ENCODE measurements at places on chromosomes 13 and 19. TPM values are rescaled to one million over a fixed set of nuclear protein-coding genes. Genes with fewer than 3 reads are reported as not detected.

The MEIS3 gene
- polyA plus RNA-seq: 4.8 TPM

GRCh38 chr19:2503521-2504109 is 27.7 kb downstream of the GADD45B start:
- no peak for DNase-seq

The LYPD3 gene
- polyA plus RNA-seq: not detected

DNA sequence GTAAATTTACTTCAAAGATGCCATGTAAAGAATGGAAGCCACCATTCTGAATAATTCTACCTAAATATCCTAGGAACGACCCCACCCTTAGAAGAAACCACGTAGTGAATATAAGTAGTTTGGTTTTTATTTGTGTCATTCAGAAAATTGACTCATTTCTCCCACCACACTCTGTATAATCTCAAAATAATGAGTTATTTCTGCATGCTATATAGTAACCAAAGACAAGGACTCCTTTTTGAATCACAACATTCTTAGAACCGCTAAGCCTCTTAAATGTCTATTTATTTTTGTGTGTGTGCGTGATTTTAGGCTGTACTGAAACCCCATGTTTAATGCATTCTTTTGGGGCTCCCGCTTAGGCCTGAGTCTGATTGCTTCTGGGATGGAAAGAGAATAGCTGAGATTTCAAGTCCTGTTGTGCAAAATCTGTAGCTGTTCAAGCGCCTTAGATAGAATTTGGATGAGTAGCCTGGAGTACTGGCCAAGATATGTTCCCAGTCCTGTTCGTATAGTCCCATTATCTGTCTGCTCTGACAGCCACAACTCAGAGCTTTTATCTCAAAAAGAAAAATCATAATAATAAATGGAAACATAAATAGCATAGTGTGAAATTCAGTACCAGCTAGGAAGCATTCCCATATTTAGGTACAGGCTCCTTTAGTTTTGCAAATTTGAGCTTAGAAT is 532.4 kb upstream of the NBEA start:
- DNase-seq: no peak

GRCh38 chr19:326871-327270 is 17.7 kb downstream of the MIER2 start:
- DNase-seq: no peak

The HOMER3 gene
- polyA plus RNA-seq: 13.0 TPM

- DNase-seq: peak; percentile 51
These were observed 4.0 kb downstream of the RTN2 start for GRCh38 chr19:45492627-45493470.

The MIDN gene
- 28.1 TPM for polyA plus RNA-seq

The GPR4 gene
- polyA plus RNA-seq: 0.47 TPM

DNA sequence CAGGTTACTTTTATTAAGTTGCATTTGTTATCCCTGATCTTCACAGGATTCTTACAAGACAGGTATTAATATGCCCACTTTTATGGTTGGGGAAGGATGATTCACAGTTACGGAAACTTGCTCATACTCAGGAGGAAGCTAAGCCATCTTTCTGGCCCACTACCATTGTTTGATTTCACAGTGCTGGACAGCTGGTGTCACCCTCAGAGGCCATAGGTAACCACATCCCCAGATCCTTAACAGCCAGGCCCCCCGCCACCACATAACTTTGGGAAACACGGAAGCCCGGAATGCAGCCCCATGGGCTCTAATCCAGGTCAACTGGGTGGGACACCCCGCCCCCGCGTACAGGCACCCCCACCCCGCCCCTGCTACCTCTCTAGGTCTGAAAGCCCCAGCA is 119.7 kb downstream of the IRS2 start:
- no peak for DNase-seq

The MBD3L3 gene
- not detected for polyA plus RNA-seq

GRCh38 chr19:56103027-56103614 is 18.0 kb downstream of the ZNF787 start:
- DNase-seq: no peak

DNA sequence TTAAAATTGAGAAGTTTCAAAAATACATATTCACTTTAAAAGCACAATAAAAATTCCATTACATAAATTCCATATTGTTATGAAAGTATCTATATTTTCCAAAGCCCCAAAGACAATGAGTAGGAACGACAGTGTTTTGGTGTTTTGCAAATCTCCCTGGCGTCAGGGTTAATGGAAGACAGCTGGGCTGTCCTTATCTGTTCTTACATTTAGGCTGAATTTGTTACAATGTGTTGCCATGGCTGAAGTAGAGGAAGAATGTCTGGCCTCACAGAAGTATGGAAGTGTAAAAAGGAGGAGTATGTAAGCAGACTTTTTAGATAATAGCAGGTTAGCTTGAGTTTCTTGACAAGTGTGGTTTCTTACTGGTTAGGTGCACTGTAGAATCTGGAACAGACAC is 124.4 kb upstream of the SPATA13 start:
- no peak for DNase-seq

DNA sequence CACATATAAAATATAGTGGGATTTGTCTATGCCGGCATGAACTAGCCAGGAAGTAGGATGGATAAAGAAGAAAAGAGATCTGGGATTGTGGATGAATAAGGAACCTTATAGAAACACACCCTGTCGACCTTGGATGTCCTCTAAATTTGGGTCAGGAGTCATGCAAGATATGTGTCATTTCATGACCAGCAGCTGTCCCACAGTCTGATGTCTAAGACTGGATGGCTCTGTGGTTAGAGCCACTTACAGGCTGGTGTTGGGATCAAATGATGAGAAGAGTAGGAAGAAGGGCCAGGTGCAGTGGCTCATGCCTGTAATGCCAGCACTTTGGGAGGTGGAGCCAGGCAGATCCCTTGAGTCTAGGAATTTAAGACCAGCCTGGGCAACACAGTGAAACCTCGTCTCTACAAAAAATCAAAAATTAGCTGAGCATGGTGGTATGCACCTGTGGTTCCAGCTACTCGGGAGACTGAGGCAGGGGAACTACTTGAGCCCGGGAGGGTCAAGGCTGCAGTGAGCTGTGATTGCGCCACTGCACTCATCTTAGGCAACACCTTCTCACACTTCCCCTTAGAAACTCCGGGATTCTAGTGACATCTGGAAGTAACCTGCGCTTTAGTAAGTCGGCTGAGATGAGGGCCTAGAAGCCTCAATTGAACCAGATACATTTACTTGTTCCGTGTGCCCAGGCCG is 30.8 kb downstream of the TMED1 start:
- DNase-seq: no peak

DNA sequence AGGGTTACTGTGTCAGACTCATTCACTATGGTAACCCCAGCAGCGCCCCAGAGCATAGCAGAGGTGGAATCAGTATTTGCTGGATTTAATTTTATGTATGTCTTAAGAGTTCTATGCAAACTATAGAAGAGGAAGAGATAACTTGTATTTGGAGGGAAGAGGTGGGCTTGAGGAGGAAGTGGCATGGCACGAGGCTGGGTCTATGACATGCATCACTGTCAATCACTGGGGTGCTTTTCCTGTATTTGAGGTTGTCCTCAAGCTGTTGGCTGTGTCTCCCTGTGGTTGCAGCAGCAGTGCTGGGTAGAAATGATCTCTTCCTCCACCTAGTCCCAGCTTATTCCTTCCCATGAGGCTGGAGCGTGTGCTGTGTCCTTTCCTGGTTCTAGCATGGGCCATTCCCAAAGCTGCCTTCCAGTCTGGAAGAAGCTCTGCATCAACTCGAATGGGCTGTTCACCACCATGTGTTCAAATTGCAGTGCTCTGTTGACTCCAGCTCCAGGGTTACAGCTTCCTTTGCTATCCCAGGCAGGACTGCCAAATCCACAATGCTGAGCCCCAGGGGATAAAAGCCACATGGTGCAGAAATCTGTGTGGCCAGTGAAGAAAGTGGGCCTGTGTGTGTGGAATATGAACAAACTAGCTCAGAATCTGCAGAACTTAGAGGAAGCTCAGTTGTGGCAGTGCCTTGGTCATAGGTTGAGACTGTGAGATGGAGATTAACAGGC is 73.1 kb upstream of the MTIF3 start:
- no peak for DNase-seq

The KIR3DL1 gene
- polyA plus RNA-seq: not detected

DNA sequence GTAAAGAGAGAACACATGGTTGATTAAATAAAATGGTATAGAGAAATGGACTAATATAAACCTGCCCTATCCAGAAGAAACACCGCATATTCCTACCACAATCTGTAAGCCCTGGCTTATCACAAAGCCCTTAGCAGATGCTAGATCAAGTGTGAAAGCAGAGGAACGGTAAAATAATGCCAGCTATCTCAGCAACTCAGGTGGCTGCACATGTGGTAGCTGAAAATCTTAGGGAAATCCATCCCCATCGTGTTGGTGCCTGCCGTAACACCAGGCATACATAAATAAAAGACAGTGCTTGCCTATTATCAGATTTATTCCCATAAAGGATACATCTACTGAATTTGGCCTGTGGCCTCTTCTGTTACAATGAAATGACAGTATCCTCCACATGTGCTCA is 304.1 kb upstream of the MAB21L1 start:
- no peak for DNase-seq

- peak; percentile 25 for DNase-seq
These were observed 16.8 kb downstream of the MBD3L2B start for GRCh38 chr19:7004313-7004931.

DNA sequence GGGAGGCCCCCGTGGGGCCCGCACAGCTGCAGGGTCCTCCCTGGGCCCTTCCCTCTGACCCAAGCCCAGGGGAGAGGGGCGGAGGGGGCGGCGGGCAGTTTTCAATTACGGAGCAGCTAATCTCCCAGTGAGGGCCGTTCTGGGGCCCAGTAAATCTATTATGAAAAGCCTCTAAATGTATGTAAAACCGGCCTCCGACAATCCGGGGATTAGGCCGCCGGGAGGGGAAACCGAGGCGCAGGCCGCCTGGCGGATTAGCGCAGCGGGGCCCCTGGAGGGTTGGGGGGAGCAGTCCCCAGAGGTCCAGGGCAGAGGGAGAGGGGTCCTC is 25.1 kb downstream of the EFNA2 start:
- DNase-seq: no peak

Measured in small intestine (tissue), 16 donors.